ENCODE measurements at places on chromosomes 1 and 21. TPM values are rescaled to one million over a fixed set of nuclear protein-coding genes. Genes with fewer than 3 reads are reported as not detected.

The OR6K3 gene
- not detected for total RNA-seq

DNA sequence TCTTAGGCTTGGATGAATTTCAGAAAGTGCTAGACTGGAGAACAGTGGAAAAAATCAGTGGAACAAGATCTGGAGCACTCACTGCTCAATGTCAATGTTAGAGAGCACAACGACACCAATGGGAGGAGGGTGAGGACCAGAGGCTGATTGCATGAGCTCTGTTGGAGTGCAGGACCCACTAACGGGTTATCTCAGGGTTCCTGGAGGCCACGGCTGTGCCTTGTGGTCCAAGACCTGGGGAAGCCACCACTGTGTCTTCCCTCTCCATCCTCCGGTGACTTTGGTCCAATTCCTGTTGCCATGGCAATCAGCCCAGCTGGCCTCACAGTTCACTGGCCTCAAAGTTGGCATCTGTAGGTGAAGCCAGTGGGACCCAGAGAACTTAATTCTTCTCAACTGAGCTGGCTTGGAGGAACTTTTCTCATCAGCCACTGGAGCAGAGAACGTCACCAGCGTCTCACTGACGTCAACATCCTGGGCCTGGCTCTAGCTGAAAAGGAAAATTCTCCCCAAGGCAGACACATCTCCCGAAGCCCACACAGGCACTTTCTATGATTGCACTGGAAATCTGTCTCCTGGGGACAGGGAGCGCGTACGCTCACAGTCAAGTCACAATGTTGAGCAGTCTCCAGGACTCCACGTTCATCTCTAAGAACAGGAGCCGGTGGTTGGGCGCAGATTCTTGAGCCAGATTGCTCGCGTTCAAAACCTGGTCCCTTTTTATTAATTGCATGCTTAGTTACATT lies 21.9 kb upstream of the GPR157 start:
- DNase-seq: no peak

- DNase-seq: no peak
Observed at GRCh38 chr1:3586986-3587759, 24.1 kb downstream of the MEGF6 start.

The HMCN1 gene
- total RNA-seq: 0.02 TPM

The DCDC2B gene
- total RNA-seq: not detected
